ENCODE measurements at places on chromosomes 11 and 22. TPM values are rescaled to one million over a fixed set of nuclear protein-coding genes. Genes with fewer than 3 reads are reported as not detected.

DNA sequence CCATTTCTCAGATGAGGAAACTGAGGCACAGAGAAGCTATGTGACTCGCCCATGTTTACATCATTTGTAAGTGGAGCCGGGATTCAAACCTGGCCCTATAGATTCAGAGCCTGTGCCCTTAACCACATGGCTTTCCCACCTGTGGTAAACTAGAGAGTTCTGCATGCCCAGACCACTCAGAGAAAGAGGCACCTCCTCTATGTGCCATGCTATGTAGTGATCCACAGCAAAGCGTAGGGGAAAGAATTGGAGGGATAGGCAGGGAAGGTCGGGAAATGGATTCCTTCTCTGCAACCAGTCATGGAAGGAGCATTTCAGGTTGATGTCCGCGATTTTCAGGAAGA lies 15.4 kb upstream of the POU2AF2 start:
- peak overlapping the region; percentile 56 for H3K4me3 ChIP-seq
- no peaks in the 10 kb centered on the region for H3K4me1 ChIP-seq
- H3K27ac ChIP-seq, result no peak overlapping the region
- DNase-seq, result no peak

DNA sequence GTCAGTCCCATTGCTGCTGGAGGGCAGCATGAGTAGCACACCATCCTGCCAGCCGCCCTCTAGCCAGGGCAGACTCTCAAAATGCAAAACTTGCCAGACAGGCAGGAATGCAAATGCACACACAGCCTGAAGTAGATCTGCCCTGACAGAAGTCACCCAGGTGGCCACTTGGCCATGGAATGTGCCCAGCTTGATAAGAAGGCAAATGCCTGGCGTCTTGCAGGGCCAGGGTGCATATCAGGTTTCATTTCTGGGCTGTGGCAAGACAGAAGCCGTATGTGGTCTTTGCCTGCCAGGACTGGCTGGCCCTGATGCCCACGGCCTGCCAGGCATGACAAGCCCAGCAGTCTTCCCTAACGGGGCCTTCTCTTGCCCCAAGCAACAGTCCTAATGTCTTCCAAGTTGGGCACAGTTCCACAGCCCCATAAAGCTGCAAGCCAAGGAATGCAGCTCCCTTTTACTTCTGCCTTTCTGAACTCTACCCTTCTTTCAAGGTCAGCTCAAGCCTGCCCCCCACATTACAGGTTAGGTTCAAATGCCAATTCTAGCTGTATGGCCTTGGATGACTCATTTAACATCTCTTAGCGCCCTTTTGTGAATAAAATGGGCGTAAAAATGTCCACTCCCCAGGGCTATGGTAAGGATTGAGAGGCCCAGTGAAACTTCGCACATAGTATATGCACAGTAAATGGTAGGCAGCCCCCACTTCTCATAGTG lies 29.7 kb downstream of the POU2AF3 start:
- no peaks in the 10 kb centered on the region for H3K27me3 ChIP-seq
- H3K27ac ChIP-seq, result no peak overlapping the region
- H3K36me3 ChIP-seq, result no peaks in the 10 kb centered on the region
- peaks cover 29% of the 10 kb centered on the region for H3K4me1 ChIP-seq
- no peak overlapping the region for H3K4me3 ChIP-seq

GRCh38 chr11:104912102-104912501 lies 13.8 kb upstream of the CASP12 start:
- H3K27ac ChIP-seq, result no peak overlapping the region
- H3K36me3 ChIP-seq, result no peaks in the 10 kb centered on the region
- no peak for DNase-seq

- peaks cover 22% of the 10 kb centered on the region for H3K4me1 ChIP-seq
- no peak overlapping the region for H3K4me3 ChIP-seq
- no peak overlapping the region for H3K27ac ChIP-seq
- peaks cover 12% of the 10 kb centered on the region for H3K36me3 ChIP-seq
- H3K27me3 ChIP-seq, result no peaks in the 10 kb centered on the region
Observed at GRCh38 chr22:29693671-29694070, 26.1 kb upstream of the CABP7 start.

GRCh38 chr22:37996515-37997246 lies 12.3 kb upstream of the SOX10 start:
- no peak overlapping the region for H3K27ac ChIP-seq
- H3K4me1 ChIP-seq, result peaks cover 22% of the 10 kb centered on the region
- no peak for DNase-seq
- H3K27me3 ChIP-seq, result no peaks in the 10 kb centered on the region

GRCh38 chr11:1148752-1149180 lies 9.0 kb upstream of the MUC5AC start:
- DNase-seq, result no peak
- no peaks in the 10 kb centered on the region for H3K27me3 ChIP-seq
- H3K4me3 ChIP-seq, result no peak overlapping the region
- no peaks in the 10 kb centered on the region for H3K36me3 ChIP-seq
- H3K27ac ChIP-seq, result no peak overlapping the region

- no peak for DNase-seq
- H3K4me3 ChIP-seq, result no peak overlapping the region
- peaks cover 6% of the 10 kb centered on the region for H3K27me3 ChIP-seq
- no peak overlapping the region for H3K27ac ChIP-seq
- no peaks in the 10 kb centered on the region for H3K36me3 ChIP-seq
- no peaks in the 10 kb centered on the region for H3K4me1 ChIP-seq
Observed at GRCh38 chr11:60376601-60377000, 1.7 kb upstream of the MS4A7 start.

GRCh38 chr22:45553351-45554039 lies 50.8 kb downstream of the FBLN1 start:
- peaks cover 54% of the 10 kb centered on the region for H3K36me3 ChIP-seq
- peak overlapping the region; percentile 39 for H3K27ac ChIP-seq
- H3K27me3 ChIP-seq, result no peaks in the 10 kb centered on the region
- peak; percentile 58 for DNase-seq

GRCh38 chr22:43128928-43129424 lies 14.2 kb downstream of the MCAT start:
- H3K27ac ChIP-seq, result peak overlapping the region; percentile 73
- no peak for DNase-seq
- H3K27me3 ChIP-seq, result no peaks in the 10 kb centered on the region

DNA sequence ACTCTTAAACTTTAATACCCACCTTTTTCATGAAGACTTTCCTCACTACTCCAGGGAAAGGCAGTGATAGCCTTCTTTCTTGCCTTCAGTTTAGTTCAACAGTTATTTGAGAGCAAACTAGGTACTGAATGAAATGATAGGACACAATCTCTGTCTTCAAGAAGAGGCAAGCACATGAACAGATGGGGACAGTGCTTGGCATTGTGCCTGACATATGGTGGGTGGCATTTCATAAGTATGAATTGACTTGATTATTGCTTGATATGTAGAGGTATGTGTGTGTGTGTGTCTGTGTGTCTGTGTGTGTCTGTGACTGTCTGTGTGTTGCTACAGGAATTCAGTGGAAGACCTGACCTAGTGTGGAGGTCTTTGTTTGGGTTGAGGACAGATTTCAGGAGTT lies 504.1 kb downstream of the NELL1 start:
- DNase-seq, result no peak
- H3K36me3 ChIP-seq, result no peaks in the 10 kb centered on the region
- H3K4me3 ChIP-seq, result no peak overlapping the region
- no peaks in the 10 kb centered on the region for H3K27me3 ChIP-seq
- no peak overlapping the region for H3K27ac ChIP-seq
- no peaks in the 10 kb centered on the region for H3K4me1 ChIP-seq

- no peak for DNase-seq
- no peaks in the 10 kb centered on the region for H3K36me3 ChIP-seq
- peak overlapping the region; percentile 61 for H3K27ac ChIP-seq
Observed at GRCh38 chr11:64023712-64024710, 11.7 kb upstream of the FLRT1 start.

DNA sequence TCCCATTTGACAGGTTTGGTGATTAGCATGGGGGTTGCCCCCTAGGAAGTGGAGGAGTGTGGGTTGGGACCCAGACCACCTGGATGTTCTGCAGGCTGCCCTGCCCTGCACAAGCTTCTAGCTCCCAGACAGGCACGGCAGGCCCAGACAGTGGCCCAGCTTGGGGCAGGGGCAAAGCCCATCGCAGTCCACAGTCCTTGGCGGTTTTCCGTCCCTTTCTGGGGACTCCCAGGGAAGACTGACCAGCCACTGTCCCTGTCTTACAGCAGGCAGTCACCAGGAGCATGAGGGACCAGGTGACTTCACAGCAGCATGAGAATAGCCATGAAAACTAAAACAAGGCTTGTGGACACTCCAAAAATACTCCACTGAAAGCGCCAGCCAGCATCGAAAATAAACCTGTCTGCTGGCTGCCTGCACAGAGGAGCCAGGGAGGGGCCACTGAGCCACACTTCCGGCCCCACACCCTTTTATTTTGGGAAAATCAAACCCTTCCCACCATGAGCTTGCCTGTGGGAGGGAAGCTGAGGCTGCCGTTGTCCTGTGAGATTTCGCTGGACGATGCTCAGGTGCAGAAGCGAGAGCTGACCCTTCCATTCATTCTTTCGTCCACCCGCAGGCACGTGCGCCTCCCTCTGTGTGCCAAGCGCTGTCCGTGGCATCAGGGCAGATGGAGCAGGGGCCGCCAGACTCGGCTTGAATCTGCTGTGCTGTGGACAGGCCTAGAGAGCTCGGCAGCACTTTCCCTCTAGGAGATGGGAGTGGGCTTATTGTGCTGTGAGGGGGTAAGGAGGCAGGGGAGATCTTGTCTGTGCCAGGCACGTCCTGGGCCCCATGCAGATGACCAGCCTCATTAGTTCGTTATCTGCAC lies 28.0 kb downstream of the FADD start:
- no peak overlapping the region for H3K27ac ChIP-seq
- no peaks in the 10 kb centered on the region for H3K27me3 ChIP-seq
- DNase-seq, result no peak
- H3K4me3 ChIP-seq, result no peak overlapping the region
- H3K36me3 ChIP-seq, result no peaks in the 10 kb centered on the region

DNA sequence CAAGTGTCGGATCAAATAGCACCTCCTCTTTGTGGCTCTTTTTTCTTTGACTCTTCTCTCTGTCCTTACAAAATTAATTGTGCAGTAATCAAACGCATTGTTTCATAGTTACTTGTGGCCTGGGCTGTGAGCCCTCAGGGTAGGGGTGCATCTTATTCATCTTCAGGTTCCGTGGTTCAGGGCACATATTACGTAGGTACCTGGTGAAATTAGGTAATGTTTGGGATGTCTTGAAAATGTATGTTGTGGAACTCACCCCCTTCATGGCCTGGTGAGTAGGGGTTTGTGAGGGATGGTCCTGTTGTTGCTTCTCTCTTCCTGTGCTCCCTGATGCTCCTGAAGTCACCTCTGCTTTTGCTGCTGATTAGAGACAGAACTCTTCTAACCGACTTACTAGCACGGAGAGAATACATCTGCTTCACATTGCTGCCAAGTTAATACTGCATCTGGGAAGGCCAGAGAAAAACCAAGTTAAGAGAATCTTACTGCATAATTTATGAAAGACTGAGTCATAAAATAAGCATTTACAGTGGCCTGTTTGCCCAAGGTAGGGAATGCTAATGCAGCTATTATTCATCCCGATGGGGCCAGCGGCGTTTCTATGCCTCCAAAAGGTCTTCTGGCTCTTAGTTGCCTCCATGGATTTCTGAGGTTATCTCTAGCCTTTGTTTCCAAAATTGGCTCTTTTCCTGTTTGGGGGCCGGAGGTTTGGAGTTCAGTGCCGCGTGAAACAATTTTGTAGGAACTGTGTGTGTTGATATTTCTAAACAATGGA lies 66.9 kb downstream of the TBC1D22A start:
- no peaks in the 10 kb centered on the region for H3K27me3 ChIP-seq
- H3K4me1 ChIP-seq, result peaks cover 51% of the 10 kb centered on the region
- DNase-seq, result no peak
- H3K27ac ChIP-seq, result peak overlapping the region; percentile 97
- H3K36me3 ChIP-seq, result peaks cover 13% of the 10 kb centered on the region

DNA sequence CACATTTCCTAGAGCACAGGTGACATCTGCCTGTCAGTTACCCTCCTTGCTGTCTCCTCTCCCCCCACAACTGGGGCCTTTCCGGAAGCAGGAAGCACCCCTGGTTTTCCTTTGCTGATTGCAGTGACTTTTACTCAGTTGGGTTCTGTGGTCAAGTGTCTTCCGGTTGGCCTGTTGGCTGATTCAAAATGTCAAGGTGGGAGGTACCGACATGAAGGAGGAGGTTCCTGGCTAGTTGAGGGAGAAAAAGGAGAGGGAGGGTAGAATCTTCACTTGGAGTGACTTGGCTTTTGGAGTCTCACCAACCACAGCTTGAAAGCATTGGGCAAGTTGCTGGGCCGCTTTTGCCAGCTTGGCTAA lies 9.3 kb upstream of the ADAMTS15 start:
- no peaks in the 10 kb centered on the region for H3K27me3 ChIP-seq
- DNase-seq, result no peak
- no peak overlapping the region for H3K27ac ChIP-seq
- peaks cover 37% of the 10 kb centered on the region for H3K4me1 ChIP-seq
- no peak overlapping the region for H3K4me3 ChIP-seq
- H3K36me3 ChIP-seq, result peaks cover 2% of the 10 kb centered on the region

- H3K27me3 ChIP-seq, result no peaks in the 10 kb centered on the region
- peaks cover 28% of the 10 kb centered on the region for H3K4me1 ChIP-seq
- H3K27ac ChIP-seq, result peak overlapping the region; percentile 25
- peaks cover 6% of the 10 kb centered on the region for H3K36me3 ChIP-seq
- H3K4me3 ChIP-seq, result no peak overlapping the region
Observed at GRCh38 chr22:21815958-21816357, 51.5 kb downstream of the MAPK1 start.

GRCh38 chr11:58888579-58888978 lies 44.1 kb upstream of the GLYATL2 start:
- no peaks in the 10 kb centered on the region for H3K4me1 ChIP-seq
- no peak overlapping the region for H3K27ac ChIP-seq
- H3K36me3 ChIP-seq, result no peaks in the 10 kb centered on the region
- DNase-seq, result no peak
- no peaks in the 10 kb centered on the region for H3K27me3 ChIP-seq
- no peak overlapping the region for H3K4me3 ChIP-seq

DNA sequence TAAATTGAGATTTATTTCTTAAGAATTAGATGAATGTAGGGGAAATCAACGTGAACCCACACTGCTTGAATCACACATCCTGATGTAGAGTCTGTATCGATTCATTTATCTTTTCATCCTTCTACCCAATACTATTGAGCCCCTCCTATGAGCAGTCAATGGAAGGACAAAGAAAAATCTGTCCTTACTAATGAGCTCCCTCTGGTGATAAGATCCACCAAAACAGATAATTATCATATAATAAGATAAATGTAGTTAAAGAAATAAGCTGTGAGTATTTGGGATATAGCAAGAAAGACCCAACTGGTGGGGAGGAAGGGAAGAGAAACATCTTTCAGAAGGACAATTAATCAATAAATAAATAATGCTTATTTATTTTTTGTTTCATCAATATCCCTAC lies 385.1 kb upstream of the CCDC90B start:
- H3K36me3 ChIP-seq, result no peaks in the 10 kb centered on the region
- DNase-seq, result no peak
- no peak overlapping the region for H3K4me3 ChIP-seq

HEPHL1 gene
- not detected for total RNA-seq

LDHAL6A gene
- total RNA-seq, result not detected

PHETA2 gene
- total RNA-seq, result 7.8 TPM

USP47 gene
- 69.0 TPM for total RNA-seq

Data from mesothelial cell of epicardium (in vitro differentiated cells).